Stimulated activated CD8-positive, alpha-beta memory T cell treated with anti-CD3 and anti-CD28 coated beads, Interleukin-12 subunit alpha, Interleukin-12 subunit beta, amount 100 ng/mL, for 1 hour (primary cell): ENCODE measurements at places on chromosomes 13 and 19.

DNA sequence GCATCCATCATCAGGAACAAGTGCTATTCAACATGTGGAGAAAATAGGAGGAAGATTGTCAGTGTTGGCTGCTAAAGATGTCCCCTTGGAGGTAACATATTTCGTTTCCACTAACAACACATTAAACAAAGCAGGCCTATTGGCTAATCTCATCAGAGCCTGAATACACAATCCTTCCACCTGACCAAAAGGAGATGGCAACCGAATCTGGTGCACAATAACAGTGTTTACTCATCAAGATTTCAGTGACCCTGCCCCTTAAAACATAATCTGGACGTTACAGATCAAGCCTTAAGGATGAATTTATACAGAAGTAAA lies 582.5 kb downstream of the EFNB2 start:
- DNase-seq = no peak

GRCh38 chr13:101258509-101258908 lies 157.8 kb downstream of the NALCN start:
- no peak for DNase-seq

DNA sequence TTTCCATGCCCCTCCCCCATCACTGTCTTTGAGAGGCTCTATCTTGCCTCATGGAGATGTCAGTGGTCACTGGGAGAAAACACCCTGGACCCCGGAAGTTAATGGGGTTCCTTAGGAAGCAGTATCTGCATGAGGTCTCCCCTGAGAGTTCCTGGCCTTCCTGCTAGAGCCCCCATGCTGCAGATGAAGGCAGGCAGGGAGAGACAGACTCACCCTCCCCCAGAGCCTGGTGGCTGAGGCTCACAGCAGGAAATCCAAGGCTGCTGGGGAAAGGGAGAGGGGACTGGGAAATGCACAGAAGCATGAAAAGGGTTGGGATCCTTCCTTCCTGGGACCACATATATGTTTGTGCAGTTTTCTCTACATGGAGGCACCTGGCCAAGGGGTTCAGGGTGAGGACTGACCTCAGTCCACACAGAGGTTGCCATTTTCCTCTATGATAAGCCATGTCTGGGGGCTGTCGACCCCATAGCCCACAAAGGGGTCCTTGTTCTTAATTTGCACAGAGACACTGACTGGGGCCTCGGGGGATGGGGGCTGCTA lies 95.4 kb downstream of the RNASEH2B start:
- no peak for DNase-seq

DNA sequence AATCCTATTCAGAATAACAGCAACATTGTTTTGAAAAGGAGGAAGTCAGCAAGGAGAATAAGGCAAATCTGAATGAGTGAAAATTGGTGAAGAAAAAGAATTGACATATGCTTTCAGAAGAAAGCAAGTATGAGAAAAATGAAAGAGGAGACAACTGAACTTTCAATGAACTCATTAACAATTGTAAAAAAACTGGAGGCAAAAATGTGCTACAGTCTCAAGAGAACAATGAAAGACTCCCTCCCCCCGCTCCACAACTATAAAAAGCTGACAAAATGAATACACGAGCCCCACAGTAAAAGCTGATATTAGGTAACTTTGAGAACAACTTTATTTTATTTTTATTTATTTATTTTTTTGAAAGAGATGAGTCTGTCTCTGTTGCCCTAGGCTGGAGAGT lies 373.1 kb downstream of the DIAPH3 start:
- DNase-seq = no peak

GRCh38 chr13:91459485-91459884 lies 61.1 kb downstream of the GPC5 start:
- DNase-seq = no peak

DNA sequence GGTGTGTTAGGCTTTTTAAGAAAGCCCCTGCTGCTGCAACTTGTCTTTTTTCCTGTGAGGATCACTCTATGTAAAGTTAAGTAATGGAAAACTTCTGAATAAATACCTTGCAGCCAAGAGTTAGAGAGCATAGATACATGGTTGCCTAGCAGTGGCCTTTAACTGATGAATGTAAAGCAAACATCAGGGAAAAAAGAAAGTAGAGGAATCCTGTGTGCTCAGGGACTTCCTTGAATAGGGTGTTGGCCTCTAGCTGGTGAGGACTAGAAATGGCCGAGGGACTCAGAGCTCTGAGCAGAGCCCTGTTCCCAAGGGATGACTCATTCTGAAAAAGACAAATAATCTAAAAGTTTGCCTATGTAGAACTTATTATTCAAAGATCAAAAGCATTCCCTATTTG lies 135.7 kb downstream of the MIPEP start:
- no peak for DNase-seq

- DNase-seq = no peak
These were observed 19.2 kb downstream of the LPAR6 start for GRCh38 chr13:48393698-48394085.

DNA sequence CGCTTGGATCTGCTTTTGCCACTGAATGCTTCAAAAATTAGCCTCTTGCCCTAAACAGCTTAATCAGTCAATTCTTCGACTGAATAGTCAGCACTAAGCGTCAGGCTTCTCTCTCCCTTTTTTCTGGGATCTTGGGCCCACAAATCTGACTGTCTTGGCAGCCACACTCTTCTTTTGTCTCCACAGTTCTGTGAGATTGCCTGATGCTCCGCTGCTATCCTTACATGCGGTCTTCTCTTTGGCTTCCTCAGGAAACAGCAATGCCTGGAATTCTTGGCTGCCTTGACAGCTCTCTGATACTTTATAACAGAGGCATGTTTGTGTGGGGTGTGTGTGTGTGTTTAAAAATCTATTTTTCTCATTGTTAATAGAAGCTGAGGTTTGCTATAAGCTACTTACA lies 32.6 kb downstream of the ERCC5 start:
- no peak for DNase-seq

- DNase-seq = peak; percentile 52
These were observed 65.4 kb downstream of the GNG7 start for GRCh38 chr19:2636897-2637683.

- no peak for DNase-seq
These were observed 171.3 kb downstream of the NUFIP1 start for GRCh38 chr13:44818016-44818415.

DNA sequence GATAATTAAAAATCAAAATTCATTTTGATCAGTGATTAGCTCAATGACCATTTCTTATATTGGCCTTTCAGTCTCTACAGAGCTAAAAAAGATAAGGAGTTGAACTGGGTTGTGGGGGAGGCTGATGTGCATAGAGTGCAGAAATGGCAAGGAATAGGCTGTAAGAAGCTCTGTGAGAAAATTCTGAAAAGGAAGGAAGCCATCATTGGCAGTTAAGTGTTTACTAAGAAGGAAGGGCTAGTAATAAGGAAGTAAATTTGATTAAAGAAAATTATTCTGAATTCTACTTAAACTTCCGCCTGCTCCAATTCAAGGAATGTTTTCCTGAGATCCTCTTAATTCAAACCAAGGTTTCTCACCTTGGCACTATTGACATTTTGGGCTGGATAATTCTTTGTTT lies 187.5 kb downstream of the MZT1 start:
- no peak for DNase-seq

DNA sequence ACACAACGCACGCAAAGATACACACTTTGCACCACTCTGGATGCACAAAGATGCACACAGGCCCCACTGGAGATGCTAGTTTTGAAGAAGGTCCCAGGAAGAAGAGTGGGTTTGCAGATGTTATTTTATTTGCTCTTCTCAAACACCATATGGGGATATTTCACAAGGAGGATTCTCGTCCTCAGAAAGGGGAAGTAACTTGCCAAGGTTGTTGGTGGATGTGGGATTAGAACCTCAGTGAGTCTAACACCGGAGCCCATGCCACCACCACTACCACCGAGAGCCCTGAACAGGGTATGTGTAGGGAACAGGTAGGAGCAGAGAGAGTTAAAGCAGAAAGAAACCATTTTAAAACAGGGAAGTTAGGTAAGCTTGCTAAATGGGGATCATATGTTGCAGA lies 9.6 kb upstream of the CEACAM6 start:
- no peak for DNase-seq

GRCh38 chr19:39997638-39998216 lies 867 bp downstream of the ZNF546 start:
- no peak for DNase-seq
